Ascending aorta (tissue), 2 donors: ENCODE measurements at places on chromosomes 6 and 20. TPM values are rescaled to one million over a fixed set of nuclear protein-coding genes. Genes with fewer than 3 reads are reported as not detected.

The BHLHE23 gene
- not detected for total RNA-seq

The MUCL3 gene
- not detected for total RNA-seq

The E2F1 gene
- total RNA-seq, result 0.53 TPM

The IRF4 gene
- 1.3 TPM for total RNA-seq

The TGM3 gene
- total RNA-seq, result not detected

The SOBP gene
- total RNA-seq, result 5.4 TPM

The CST8 gene
- not detected for total RNA-seq

The DACT2 gene
- not detected for total RNA-seq

The OPRM1 gene
- not detected for total RNA-seq

The CDSN gene
- not detected for total RNA-seq

The TCP11 gene
- total RNA-seq, result 0.43 TPM

The TINAG gene
- not detected for total RNA-seq

The ABHD16B gene
- not detected for total RNA-seq

The CCM2L gene
- total RNA-seq, result 38.6 TPM

The TOX2 gene
- 47.0 TPM for total RNA-seq

The HNF4A gene
- total RNA-seq, result not detected

The GMNN gene
- 8.1 TPM for total RNA-seq

The NKX2-4 gene
- total RNA-seq, result not detected
